M059J (cell line): ENCODE measurements at places on chromosomes 2 and 18. TPM values are rescaled to one million over a fixed set of nuclear protein-coding genes. Genes with fewer than 3 reads are reported as not detected.
A peak's percentile ranks its signal among the peaks of the same experiment; 100 is the strongest.

GRCh38 chr2:44245083-44245861 lies 30.0 kb upstream of the SLC3A1 start:
- peak; percentile 64 for DNase-seq

DNA sequence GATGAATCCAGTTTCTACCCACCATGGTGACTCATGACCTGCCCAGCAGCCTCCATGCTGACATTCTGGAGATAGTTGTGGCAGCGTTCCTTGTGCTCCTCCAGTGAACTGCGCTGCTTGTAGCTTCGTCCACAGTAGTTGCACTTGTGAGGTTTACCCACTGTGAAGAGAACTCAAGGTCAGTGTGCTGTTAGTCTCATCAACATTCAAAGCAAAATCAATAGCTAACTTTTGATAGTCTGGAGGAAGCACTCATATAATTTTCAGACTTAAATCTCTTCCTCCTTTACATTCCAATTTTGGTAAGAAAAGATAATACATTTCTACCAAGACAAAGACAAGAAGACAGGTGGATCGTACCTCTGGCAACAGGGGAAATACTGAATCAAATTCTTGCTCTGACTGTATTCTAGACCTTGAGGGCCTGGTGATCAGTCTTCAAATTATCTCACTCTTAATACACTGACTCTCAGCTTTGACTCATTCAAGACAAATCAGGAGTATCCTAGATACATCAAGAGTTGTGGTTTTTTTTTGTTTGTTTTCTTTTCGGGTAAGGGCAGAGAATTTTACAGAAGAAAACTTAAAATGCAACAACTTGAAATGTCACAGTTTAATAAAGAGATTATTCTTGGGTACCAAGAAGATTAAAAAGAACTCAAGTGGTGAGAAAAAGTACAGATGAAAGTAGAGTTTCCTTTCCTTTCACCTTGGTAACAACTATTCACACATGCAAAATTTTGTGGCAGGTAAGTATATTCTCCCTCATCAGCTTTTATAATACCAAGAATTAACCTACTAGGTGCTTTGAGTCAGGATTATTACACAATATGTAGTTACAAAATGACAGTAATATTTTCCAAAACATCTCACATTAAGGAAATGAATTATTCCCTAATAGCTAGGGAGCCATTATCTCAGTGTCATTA lies 129.2 kb downstream of the IKZF2 start:
- DNase-seq = peak; percentile 88

DNA sequence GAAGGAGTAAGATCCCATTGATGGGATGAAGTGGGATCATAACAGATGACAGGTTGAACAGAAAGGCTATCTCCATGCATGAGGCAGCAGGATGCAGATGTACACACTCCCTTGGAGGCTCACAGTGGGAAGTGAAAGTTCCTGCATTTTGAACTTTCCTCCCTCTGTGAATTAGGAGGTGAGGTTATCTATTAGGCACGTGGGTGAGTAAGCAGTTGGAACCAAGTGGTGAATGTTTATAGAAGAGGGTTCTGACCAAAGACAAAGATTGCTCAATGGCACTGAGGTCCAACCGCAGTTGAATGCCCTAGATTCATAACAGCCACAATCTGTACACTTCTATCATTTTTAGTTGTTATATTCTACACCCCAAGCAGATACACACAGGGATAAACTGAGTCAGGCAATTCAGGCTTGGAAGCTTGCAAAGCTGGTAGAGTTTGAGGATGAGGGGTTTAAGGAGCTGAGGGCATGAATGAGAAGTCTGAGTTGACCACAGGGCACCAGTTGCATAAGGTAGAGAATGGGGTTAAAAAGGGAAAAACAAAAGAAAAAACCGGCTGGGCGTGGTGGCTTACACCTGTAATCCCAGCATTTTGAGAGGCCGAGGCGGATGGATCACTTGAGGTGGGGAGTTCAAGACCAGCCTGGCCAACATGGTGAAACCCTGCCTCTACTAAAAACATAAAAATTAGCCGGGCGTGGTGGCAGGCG lies 7.1 kb upstream of the KCMF1 start:
- DNase-seq = peak; percentile 93

GRCh38 chr2:108267101-108267500 lies 21.6 kb upstream of the SULT1C2 start:
- peak; percentile 52 for DNase-seq

The MYO5B gene
- total RNA-seq = 4.1 and 5.5 TPM in 2 replicates

The PKDCC gene
- total RNA-seq = 4.1 and 5.4 TPM in 2 replicates

The CNTNAP5 gene
- total RNA-seq = 0.05 TPM in 1 of 2 replicates, not detected in the other

The TTN gene
- 0.52 and 0.71 TPM in 2 replicates for total RNA-seq

The VSNL1 gene
- 0.94 and 2.2 TPM in 2 replicates for total RNA-seq
